ENCODE measurements at places on chromosomes 16 and 17. TPM values are rescaled to one million over a fixed set of nuclear protein-coding genes. Genes with fewer than 3 reads are reported as not detected.

Gene CACNA1G
- total RNA-seq: not detected

Gene KRT15
- 2.1 TPM for total RNA-seq

Gene PNMT
- total RNA-seq: not detected

Gene IKZF3
- not detected for total RNA-seq

Gene CTRB1
- not detected for total RNA-seq

Gene STAC2
- total RNA-seq: not detected

Gene CAPNS2
- 3.3 TPM for total RNA-seq

Gene TMEM235
- total RNA-seq: not detected

Measured in thoracic aorta endothelial cell (primary cell).